ENCODE measurements at places on chromosomes 7 and 10. TPM values are rescaled to one million over a fixed set of nuclear protein-coding genes. Genes with fewer than 3 reads are reported as not detected.

The LLCFC1 gene
- total RNA-seq, result not detected

The ZNF679 gene
- not detected for total RNA-seq

The NPY gene
- total RNA-seq, result not detected

The MYH16 gene
- total RNA-seq, result not detected

The TPK1 gene
- total RNA-seq, result 4.1 TPM

The MACC1 gene
- 0.26 TPM for total RNA-seq

The CYP2E1 gene
- total RNA-seq, result 0.50 TPM
